ENCODE measurements at places on chromosomes 2 and 18.

- DNase-seq = no peak
These were observed 42.9 kb upstream of the REL start for GRCh38 chr2:60838481-60838880.

DNA sequence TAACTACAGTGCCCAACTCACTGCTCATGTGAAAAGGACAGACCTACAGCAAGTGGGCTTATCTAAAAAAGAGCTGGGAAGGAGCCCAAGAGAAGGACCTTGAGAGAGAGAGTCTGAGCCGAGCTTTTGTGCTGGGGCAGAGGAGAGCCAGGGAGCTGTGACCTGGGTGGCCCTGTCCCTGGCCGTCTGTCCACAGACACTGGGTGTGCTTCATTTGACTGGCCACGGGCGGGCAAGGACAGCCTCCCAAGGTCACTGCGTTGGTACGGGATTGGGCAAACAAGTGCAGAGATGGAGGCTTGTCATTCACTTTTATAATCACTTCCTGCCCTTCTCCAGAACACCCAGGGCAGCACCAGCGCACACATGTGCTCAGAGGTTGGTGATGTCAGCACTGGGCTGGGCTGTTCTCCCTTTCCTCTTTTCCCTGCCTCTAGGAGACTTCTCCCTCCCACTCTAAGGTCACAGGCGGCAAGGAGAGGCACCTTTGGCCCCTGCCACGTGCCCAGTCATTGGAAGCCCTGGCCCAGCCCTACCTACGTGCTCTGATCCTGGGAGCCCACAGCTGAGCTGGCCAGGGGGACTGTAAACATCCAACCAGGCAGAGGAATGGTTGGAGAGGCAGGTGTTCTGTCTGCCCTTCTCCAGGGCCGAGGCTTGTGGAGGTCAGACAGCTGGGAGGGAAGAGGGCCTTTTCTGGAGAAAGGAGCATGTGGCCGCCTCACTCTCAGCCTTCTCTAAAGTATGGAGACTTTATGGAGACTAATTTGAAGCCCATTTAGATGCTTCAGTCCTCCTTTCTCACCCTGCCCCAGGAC is 6.4 kb upstream of the PSD4 start:
- DNase-seq = no peak

- no peak for DNase-seq
These were observed 273.8 kb downstream of the AGPS start for GRCh38 chr2:177666408-177666807.

DNA sequence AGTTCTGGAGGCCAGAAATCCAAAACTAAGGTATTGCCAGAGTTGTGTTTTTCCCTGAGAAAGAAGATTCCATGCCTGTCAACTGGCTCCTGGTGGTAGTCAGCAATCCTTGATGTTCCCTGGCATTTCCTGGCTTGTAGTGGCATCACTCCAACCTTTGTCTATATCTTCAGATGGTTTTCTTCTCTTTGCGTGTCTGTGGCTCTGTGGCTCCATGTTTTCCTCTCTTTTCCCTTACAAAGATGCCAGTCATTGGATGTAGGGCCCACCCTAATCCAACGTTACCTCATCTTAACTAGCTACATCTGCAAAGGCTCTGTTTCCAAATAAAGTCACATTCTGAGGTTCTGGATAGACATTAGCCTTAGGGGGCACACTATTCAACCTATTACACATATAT is 41.8 kb downstream of the SLC14A1 start:
- no peak for DNase-seq

DNA sequence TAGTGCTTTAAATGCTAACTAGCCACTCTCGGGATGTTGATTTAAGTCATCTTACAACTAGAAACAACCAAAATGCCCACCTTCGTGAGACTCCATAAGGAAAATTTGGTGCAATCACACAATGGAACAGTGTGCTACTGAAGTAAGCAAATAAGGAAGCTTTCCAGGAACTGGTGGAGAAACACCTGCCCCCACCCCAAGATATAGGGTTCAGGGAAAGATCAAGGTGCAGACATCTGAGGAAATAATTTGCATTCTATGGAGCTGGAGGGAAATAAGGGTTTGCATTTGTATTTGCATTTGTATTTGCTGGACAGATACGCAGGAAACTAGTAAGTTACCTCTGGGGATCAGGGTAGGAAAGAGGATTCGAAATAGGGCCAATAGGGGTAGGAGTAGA is 90.9 kb downstream of the ACAA2 start:
- no peak for DNase-seq

- DNase-seq = no peak
These were observed 73.2 kb downstream of the XDH start for GRCh38 chr2:31341351-31341750.

GRCh38 chr2:240389302-240389805 is 46.1 kb upstream of the GPC1 start:
- no peak for DNase-seq

DNA sequence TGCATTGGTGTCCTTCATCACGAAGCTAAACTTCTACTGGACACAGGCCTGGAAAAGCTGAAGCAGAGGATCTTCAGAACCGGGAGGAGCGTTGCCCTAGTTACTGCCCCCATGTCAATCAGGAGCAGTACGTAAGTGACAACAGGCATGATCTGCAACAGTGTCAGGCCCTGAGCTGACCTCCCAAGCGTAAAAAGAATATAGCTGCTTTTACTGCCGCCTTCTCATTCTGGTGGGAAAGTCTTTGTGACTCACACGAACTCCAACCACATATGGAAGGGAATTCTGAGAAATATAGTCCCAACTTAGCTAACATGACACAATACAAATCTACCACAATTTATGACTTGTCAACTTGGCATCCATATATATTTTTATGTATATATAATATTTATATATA is 1007.7 kb upstream of the CDH2 start:
- DNase-seq = no peak

- DNase-seq = no peak
These were observed 12.2 kb downstream of the KANSL3 start for GRCh38 chr2:96625571-96626552.

DNA sequence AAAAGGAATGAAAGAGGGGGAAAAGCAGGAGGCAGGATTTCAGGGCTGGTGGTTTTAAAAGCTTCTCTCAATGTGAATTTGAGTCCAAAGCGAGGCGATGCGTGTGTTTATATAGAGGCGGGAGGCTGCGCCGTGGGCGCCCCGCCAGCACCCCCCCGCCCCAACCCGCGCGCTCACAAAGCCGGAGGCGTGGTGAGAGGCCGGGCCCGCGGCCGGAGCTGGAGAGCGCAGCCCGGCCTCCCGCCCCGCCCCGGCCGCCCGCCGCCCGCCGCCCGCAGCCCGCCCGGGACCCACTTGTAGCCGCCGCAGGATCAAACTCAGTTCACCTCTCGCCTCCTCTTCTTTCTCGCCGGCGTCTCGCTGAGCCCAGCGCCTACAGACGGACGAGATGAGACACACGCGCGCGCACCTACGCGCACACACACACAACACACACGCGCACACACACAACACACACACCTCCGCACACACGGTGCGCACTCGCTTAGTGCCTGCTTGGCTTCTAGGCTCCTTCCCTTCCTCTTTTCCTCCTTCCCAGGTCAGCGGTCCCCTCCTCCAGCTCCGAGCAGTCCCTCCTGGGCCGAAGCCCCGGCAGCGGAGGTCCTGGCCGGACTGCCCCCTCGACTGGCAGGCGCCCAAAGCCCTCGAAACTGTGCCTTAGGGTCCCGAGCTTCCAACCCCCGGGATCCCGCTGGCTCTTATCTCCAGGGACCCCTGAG is 1.3 kb upstream of the CYP26B1 start:
- no peak for DNase-seq

DNA sequence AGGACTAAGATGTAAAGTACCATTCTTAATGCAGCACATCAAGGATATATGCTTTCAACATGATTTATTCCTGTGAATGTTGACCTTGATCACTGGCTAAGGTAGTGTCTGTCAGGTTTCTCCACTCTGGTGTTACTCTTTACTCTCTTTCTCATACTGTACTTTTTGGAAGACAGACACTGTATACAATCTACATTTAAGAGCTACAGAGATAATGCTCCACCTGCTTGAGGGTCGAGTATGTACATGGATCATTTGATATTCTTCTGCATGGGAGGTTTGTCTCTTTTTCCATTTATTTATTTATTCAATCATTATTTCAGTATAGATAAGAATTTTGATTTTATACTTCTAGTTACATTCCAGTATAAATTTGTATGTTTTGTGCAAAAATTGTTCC is 199.5 kb upstream of the RGPD4 start:
- no peak for DNase-seq

- no peak for DNase-seq
These were observed 41.4 kb upstream of the CYBRD1 start for GRCh38 chr2:171480908-171481307.

DNA sequence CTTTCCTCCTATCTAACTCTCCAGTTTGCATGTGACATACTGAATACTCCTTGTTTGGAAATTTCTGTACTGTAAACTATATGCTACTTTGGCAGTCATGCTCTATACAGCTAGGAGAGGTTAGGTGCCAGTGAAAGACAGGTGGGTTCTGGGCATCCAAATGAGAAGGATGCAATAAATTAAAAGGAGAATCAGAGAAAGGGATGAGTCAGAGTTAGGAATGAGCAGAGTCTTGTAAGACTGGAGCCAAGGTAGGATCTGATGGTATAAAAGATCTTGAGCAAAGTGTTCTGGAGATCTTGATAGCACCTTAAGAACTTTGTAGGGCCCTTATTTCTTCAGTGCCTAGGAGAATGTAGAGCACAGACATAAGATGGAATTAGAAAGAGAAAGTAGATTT is 58.7 kb upstream of the STAM2 start:
- no peak for DNase-seq

DNA sequence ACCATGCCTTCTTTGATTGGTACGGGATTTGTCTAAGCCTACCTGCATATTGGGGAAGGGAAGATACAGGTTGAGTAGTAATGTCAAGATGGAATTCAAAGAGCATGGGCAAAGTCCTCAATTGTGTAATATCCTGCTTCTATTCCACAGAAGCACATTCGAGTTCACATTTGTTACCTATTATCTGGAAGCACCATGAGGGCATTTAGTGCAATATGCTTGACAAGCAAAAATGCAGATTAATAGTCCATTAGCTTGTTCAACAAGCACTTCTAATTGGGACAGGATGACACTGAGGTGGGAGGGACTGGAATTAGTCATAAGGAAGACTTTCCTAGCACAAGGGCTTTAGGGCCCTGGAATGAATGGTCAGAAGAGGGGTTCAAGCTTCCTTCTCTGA is 40.5 kb downstream of the MYO5B start:
- no peak for DNase-seq

GRCh38 chr2:181420259-181421130 is 36.7 kb upstream of the ITGA4 start:
- no peak for DNase-seq

- DNase-seq = no peak
These were observed 42.8 kb downstream of the STK25 start for GRCh38 chr2:241465543-241465942.

GRCh38 chr2:8528863-8529262 is 153.0 kb upstream of the ID2 start:
- DNase-seq = no peak

- DNase-seq = no peak
These were observed 931.0 kb upstream of the LRRTM1 start for GRCh38 chr2:81235601-81236000.

- no peak for DNase-seq
These were observed 13.2 kb upstream of the SLC25A52 start for GRCh38 chr18:31773774-31774476.

DNA sequence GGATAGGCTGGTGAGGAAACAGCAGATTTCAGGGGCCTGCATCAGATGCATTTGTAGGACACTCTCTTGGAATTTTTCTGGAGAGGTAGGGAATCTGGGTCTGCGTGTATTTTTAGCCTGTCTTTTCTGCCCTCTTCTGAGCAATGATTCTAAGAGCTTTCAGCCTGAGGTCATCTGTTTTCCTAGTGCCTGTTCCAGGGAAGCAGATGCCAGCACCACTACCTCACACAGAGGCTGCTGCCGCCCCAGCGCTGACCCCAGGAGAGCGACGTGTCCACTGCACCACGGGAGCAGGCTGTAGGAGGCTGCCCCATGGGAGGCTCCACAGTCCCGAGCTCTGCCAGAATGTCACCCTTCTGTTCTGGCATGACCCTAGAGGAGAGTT is 316.5 kb downstream of the CYP26B1 start:
- peak; percentile 67 for DNase-seq

DNA sequence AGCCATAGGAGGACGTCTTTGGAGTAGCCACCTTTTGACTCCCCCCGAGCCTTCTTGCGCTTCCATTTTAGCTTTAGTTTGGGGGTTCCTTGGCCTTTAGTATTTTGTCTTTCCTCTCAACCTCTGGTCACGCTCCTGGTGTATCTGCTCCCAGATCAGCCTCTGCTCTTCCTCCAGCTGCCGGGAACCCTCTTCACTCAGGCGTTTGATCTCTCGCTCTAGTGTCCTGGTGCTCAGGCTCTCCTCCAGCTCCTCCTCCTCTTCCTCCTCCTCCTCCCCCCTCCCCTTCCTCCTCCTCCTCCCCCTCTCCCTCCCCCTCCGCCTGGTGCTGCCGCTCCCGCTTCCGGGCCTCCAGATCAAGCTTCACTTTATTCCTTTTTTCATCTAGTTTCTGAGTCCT is 1082.3 kb upstream of the TMEFF2 start:
- DNase-seq = no peak

- DNase-seq = no peak
These were observed 11.8 kb downstream of the RASGRP3 start for GRCh38 chr2:33488178-33488690.

GRCh38 chr2:127844973-127845372 is 13.0 kb downstream of the POLR2D start:
- no peak for DNase-seq

- DNase-seq = no peak
These were observed 25.8 kb downstream of the PHLPP1 start for GRCh38 chr18:62741118-62741566.

- DNase-seq = peak; percentile 67
These were observed 34.4 kb upstream of the TRAPPC8 start for GRCh38 chr18:31977270-31977872.

GRCh38 chr2:42838133-42838532 is 45.8 kb upstream of the HAAO start:
- no peak for DNase-seq

GRCh38 chr2:36356298-36356989 is 866 bp downstream of the CRIM1 start:
- DNase-seq = no peak

Data from cerebellar cortex (tissue), 1 donor.